Stimulated activated CD8-positive, alpha-beta memory T cell treated with anti-CD3 and anti-CD28 coated beads, Interleukin-4, amount 100 ng/mL, for 1 hour (primary cell): ENCODE measurements at places on chromosomes 6 and 20.
A peak's percentile ranks its signal among the peaks of the same experiment; 100 is the strongest.

- no peak for DNase-seq
Measured at GRCh38 chr6:166438211-166438861, 55.6 kb upstream of the MPC1 start.

DNA sequence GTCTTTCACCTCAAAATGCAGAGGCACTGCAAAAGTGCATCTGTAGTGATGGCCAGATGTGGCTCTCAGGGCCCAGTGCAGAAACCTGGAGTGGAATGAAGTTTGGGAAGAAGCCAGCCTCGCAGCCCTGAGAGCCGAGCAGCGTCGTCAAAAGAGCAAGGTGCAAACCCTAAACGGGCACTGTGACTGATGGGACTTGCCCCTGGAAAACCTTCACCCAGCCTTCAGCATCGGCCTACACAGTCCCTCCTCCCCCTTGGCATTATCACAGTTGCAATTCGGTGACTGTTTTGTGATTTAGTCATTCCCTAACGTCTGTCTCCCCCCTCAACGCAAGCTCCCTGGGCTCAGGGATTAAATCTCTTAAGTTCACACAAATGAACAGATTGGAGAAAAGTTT is 38.6 kb downstream of the TAF4 start:
- DNase-seq, result no peak

GRCh38 chr6:12137480-12137879 is 125.4 kb downstream of the HIVEP1 start:
- DNase-seq, result no peak

- no peak for DNase-seq
Measured at GRCh38 chr6:167921831-167922230, 75.6 kb upstream of the KIF25 start.

GRCh38 chr6:160952633-160953281 is 38.8 kb upstream of the MAP3K4 start:
- DNase-seq, result no peak

GRCh38 chr6:3878048-3878666 is 29.0 kb downstream of the FAM50B start:
- DNase-seq, result no peak

GRCh38 chr6:122696079-122696478 is 83.4 kb upstream of the FABP7 start:
- DNase-seq, result no peak

DNA sequence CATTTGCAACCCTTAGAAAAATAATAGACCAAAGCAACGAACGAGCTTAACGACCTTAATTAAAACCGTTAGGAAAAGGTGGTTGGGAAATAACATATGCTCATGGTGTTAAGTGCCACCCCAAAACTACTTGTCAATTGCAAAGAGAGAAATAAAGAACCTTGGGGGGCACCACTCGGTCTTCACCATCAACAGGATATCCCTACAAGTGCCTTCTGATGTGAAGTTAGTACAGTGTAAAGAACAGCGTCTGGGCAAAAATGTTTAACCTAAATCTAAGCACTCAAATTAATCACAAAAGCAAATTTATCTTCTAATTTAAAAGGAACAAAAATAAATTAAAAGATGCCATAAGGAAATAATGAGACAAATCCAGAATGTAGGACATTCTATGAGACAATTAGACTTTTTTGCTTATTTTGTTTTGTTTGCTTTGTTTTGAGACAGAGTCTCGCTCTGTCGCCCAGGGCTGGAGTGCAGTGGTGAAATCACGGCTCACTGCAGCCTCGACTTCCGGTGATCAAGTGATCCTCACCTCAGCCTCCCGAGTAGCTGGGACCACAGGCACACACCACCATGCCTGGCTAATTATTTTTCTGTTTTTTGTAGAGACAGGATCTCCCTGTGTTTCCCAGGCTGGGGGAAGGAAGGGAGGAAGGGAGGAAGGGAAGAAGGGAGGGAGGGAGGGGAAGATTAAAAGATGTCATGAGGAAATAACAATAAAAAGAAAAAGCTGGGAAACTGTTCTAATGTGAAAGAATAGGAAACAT is 41.3 kb upstream of the BTN3A2 start:
- DNase-seq, result no peak

- no peak for DNase-seq
Measured at GRCh38 chr6:17972074-17972952, 15.1 kb downstream of the KIF13A start.

GRCh38 chr6:26594131-26594498 is 2.6 kb upstream of the ABT1 start:
- DNase-seq, result no peak

DNA sequence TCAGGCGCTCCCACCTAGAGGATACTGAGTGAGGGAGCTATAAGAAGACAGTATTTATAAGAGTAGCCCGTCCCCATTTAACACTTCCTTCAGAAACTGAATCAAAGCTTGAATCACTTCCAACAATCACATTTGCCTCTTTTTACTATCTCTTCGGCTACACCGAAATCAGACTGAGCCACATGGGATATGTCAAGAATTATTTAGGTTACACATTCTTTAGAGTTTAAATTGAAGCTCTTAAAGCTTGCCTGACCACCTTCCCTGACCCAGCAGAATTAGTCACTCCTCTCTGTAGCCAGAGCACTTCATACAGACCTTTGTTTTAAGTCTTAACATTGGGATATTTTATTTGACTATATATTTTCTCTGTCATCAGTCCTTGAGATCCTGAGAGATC is 163.7 kb downstream of the MAFB start:
- no peak for DNase-seq

- DNase-seq, result no peak
Measured at GRCh38 chr6:51960419-51960818, 127.0 kb downstream of the PKHD1 start.

- DNase-seq, result no peak
Measured at GRCh38 chr20:46720776-46721425, 11.5 kb downstream of the SLC2A10 start.

DNA sequence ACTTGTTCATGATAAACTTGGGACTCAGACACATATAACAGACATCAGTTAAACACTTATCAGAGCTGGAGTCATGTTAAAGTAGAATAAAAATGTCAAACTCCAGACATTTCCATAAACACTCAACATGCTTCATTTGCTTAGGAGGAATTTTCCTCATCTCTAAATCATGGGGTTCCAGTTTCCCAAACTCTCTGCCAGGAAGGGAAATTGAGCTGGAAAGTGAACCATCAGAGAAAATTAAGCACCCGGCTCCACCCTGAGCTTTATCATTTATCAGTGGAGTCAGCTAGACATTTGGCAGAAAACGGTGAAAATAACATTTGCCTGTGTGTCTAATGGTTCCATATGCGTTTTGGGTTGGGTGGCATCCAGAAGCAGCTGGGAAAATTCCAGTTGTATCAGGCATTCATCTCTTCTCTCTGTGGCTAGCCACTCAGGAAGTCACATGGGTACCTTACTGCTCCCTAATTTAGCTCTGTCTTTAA is 25.3 kb upstream of the ZNFX1 start:
- DNase-seq, result no peak

DNA sequence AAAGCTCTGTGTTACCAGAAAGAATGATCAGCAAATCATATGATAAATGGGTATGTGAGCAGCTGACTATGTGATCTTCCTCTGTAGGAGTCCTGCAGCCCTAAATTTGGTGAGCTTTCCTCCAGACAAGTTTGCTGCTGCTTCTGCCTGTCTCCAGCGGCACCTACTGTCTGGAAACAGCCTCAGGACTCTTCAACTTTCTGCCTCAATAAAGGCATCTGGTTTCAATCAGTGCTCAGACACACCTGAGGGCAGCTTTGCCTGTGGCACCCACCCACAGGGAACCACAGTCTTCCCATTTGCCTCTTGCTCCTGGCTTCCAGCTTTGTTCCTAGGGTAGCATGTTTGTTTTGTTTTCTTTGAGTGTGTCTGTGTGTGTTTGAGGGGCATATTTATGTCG is 727.9 kb upstream of the MAN1A1 start:
- no peak for DNase-seq

GRCh38 chr6:11917951-11918738 is 94.0 kb upstream of the HIVEP1 start:
- no peak for DNase-seq

- DNase-seq, result no peak
Measured at GRCh38 chr20:24132246-24132645, 143.7 kb upstream of the GGTLC1 start.

DNA sequence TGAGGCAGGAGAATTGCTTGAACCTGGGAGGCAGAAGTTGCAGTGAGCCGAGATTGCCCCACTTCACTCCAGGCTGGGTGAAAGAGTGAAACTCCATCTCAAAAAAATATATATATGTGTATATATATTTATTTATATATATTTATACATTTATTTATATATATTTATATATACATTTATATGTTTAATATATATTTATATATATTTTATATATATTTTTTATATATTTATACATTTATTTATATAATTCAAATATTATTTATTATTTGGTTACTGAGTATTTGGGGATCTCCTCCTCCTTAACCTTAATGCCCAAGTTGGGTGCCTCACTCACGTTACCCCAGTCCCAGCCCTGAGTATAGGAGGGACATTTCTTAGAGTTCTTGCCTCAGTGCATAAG is 2.7 kb downstream of the FAM50B start:
- no peak for DNase-seq

GRCh38 chr20:36614781-36615557 is 9.4 kb downstream of the RAB5IF start:
- no peak for DNase-seq

DNA sequence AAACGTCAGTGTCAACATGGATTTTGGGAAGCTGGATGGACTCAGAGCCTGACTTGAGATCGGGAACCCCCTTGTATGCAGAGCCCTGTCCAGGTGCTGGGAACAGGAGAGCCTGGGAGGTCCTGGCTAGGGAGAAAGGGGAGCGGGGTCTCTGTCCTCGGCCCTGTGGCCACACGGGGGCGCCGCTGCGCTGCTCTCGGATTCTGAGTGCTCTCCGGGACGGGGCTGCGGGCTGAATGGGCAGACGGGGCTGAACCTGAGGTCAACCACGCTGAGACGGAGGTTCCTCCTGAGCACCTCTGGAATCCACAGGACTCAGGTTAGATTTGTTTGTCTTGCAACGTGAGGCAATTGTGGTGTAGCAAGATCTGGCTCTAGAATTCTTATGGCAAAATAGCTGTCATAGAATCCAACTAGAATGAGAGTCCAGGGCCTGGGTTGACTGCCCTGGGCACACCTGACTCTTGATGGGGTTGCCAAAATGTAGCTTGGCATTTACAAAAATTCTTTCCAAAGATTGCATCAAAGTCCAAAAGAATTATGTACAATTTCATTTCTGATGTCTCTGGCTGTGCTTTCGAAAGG is 20.6 kb upstream of the HLA-F start:
- DNase-seq, result peak; percentile 54

- no peak for DNase-seq
Measured at GRCh38 chr6:112956696-112957535, 609.8 kb downstream of the RFPL4B start.

GRCh38 chr20:22667198-22667597 is 82.8 kb upstream of the FOXA2 start:
- no peak for DNase-seq

DNA sequence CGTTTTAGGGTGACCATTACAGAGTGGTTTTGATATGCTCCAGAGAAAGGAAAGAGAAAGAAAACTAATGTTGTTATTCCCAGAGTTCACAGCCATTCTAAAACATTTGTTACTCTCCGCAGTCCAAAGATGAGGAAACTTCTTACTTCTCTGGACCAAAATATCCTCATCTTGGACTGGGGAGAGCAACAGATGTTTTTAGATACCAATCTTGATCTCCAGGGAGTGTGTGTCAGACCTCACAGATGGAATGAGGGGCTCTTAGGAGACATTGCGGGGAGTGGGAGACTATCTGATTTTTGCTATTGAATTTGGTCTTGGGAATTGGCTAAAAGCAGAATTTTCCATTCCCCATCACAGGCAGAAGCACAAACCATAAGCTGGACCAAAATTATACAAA is 110.8 kb downstream of the TNFAIP3 start:
- DNase-seq, result no peak

GRCh38 chr20:41079066-41079465 is 50.4 kb downstream of the TOP1 start:
- no peak for DNase-seq

- DNase-seq, result no peak
Measured at GRCh38 chr6:40369891-40370290, 217.3 kb downstream of the LRFN2 start.

DNA sequence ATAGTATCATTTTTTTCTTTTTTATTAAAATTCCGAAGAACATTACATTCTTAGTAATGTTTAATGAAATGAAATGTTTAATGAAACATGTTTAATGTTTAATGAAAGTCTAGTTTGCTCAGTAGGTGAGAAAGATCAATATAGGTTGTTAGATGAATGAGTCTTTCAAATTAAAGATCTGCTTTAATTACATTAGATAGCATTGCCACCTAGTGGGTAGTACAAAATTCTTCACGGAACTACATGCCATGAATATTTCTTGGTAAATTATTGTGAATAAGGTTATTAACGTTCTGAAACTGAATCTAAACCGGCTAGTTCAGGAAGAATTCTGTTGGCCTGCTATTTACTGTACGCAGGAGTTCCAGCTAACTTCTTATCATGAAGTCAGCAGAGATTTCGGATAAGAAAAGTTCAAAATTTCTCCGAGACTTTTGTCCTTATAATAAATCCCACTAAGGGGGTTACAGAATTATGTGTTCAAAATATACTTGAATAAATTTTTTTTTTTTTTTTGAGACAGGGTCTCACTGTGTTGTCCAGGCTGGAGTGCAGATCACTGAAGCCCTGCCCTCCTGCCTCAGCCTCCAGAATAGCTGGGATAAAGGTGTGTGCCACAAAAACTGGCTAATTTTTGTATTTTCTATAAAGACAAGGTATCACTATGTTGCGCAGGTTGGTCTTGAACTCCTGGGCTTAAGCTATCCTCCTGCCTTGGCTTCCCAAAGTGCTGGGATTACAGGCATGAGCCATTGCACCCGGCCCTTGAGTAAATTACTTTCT is 7.9 kb upstream of the GMNN start:
- no peak for DNase-seq

GRCh38 chr20:64273109-64273508 is 17.6 kb downstream of the PCMTD2 start:
- DNase-seq, result no peak

- no peak for DNase-seq
Measured at GRCh38 chr20:420166-420620, 12.1 kb downstream of the RBCK1 start.

DNA sequence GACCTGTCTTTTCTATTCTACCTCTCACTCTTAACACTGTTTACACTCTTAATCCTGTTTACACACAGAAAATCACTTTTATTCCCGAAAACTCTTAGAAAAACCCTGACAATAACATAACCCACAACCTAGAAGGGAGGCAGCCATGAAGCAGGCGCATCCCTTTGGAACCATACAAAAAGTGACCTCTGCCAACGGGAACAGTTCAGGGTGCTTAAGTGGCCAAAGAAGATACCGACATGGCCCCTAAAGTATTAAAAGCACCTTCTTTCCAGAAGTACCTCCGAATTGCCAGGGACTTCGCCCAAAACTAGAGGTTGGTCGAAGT is 490 bp downstream of the MMUT start:
- DNase-seq, result no peak

- no peak for DNase-seq
Measured at GRCh38 chr6:3769610-3770009, 18.1 kb upstream of the PXDC1 start.
